ENCODE measurements at places on chromosomes 7 and 10. TPM values are rescaled to one million over a fixed set of nuclear protein-coding genes. Genes with fewer than 3 reads are reported as not detected.
A peak's percentile ranks its signal among the peaks of the same experiment; 100 is the strongest.

GRCh38 chr10:60872451-60872850 lies 71.5 kb downstream of the RHOBTB1 start:
- no peak overlapping the region for H3K4me3 ChIP-seq
- no peak overlapping the region for H3K27ac ChIP-seq
- no peaks in the 10 kb centered on the region for H3K4me1 ChIP-seq

RBP4 gene
- 12.1 TPM for polyA plus RNA-seq

DNA sequence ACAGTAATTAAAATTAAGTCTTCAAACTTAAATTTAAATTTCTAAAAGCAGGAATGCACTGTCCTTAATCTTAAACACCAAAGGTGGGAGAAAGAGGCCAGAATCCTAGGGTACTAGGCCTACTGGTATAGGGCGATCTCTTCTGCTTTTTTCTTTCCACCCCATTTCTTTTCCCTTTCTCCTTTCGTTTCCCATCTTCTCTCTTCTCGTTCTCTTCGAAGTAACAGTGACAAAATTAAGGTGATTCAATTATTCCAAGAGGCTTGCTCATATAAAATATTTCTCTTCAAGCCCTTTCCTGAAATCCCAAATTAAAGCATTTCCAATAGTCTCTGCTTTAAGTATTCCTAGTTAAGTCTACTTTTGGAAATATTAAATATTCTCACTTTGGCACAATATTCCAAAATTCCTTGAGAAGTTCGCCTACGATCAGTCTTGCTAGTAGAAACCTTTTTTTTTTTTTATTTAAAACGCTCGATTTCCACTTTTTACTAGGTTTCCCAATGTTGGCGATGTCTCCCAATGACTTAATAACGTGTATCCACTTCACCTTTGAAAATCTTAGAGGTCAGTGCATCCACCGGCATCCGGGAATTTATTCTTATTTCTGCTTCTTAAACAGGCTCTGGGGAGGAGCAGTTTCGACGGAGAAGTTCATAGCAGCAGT lies 765 bp upstream of the LCOR start:
- H3K4me1 ChIP-seq, result no peaks in the 10 kb centered on the region
- peak overlapping the region; percentile 95 for H3K4me3 ChIP-seq
- H3K27me3 ChIP-seq, result no peaks in the 10 kb centered on the region
- peak overlapping the region; percentile 0 for H3K27ac ChIP-seq
- no peaks in the 10 kb centered on the region for H3K36me3 ChIP-seq

- H3K4me3 ChIP-seq, result no peak overlapping the region
- no peak for DNase-seq
- H3K27ac ChIP-seq, result no peak overlapping the region
- H3K36me3 ChIP-seq, result peaks cover 2% of the 10 kb centered on the region
- H3K27me3 ChIP-seq, result no peaks in the 10 kb centered on the region
Observed at GRCh38 chr7:133290041-133290440, 37.2 kb downstream of the EXOC4 start.

DNA sequence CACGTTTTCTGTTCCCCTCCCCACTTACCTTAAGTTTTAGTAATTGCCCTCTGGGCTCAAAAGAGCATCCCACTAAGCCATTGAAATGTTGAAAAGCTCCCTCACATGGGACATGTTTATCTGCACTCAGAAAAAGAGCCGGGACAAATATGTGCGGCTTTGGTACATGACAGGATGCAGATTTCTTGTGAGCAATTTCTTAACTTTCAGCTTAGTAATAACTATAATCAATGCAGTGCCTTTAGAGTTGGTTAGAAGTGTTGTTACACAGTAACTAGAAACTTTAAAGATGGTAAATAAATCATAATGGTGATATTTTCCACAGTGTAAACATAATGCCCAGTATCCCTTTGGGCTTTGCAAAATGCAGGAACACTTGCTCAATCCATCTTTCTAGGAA lies 89.2 kb downstream of the ZNF365 start:
- DNase-seq, result no peak
- no peak overlapping the region for H3K27ac ChIP-seq
- no peaks in the 10 kb centered on the region for H3K4me1 ChIP-seq
- H3K27me3 ChIP-seq, result no peaks in the 10 kb centered on the region
- no peak overlapping the region for H3K4me3 ChIP-seq

- H3K27me3 ChIP-seq, result peaks cover 1% of the 10 kb centered on the region
- peaks cover 2% of the 10 kb centered on the region for H3K4me1 ChIP-seq
- no peak for DNase-seq
- no peaks in the 10 kb centered on the region for H3K36me3 ChIP-seq
Observed at GRCh38 chr10:18279173-18279572, 138.9 kb downstream of the CACNB2 start.

- H3K36me3 ChIP-seq, result no peaks in the 10 kb centered on the region
- no peaks in the 10 kb centered on the region for H3K4me1 ChIP-seq
- H3K27me3 ChIP-seq, result no peaks in the 10 kb centered on the region
- H3K27ac ChIP-seq, result no peak overlapping the region
- no peak overlapping the region for H3K4me3 ChIP-seq
Observed at GRCh38 chr10:69898524-69898923, 96.8 kb downstream of the COL13A1 start.

- H3K4me3 ChIP-seq, result no peak overlapping the region
- no peaks in the 10 kb centered on the region for H3K27me3 ChIP-seq
- H3K27ac ChIP-seq, result peak overlapping the region; percentile 39
- H3K4me1 ChIP-seq, result no peaks in the 10 kb centered on the region
- no peak for DNase-seq
Observed at GRCh38 chr10:95346715-95347401, 56.1 kb upstream of the PDLIM1 start.

PIP4K2A gene
- polyA plus RNA-seq, result 24.2 TPM

DNA sequence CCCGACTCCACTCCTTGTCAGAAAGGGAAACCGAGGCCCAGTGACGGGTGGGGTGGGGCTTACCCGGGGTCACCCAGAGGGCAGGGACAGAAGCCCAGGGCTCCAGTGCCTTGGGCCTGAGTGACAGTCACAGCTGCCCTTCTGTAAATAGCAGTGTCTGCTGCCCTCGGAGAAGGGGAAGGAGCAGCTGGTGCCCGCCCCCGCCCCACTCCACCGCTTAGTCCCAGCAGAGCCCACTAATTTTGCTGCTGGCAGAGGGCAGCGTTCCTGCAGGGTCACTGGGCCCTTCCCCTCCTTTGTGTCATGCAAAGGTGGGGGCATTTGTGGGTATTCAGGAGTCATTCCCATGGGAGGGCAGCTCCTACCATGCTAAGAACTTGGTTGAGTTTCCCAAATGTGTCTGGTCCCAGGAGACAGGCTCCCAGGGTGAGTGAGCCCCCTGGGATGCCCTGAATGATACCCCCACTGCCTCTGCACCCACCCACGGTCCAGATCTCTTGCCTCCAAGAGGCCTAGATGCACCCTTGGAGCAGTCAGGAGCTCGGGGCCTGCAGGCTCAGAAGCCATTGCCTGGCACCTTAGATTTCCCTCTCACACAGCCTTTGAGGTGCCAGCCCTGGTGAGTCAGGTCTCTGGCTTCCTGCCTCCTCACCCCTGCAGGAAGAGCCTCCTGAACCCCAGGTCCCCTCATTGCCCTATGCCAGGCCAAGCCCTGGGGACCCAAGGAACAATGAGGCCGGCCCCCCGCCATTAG lies 17.2 kb downstream of the SH2B2 start:
- H3K27ac ChIP-seq, result no peak overlapping the region
- no peaks in the 10 kb centered on the region for H3K36me3 ChIP-seq
- no peak for DNase-seq
- H3K4me1 ChIP-seq, result no peaks in the 10 kb centered on the region

GRCh38 chr10:125162120-125162931 lies 2.0 kb upstream of the CTBP2 start:
- peak overlapping the region; percentile 95 for H3K27ac ChIP-seq
- H3K4me1 ChIP-seq, result peaks cover 4% of the 10 kb centered on the region
- H3K36me3 ChIP-seq, result no peaks in the 10 kb centered on the region
- DNase-seq, result peak; percentile 76
- peak overlapping the region; percentile 83 for H3K4me3 ChIP-seq

NUTM2D gene
- 2.3 TPM for polyA plus RNA-seq

DNA sequence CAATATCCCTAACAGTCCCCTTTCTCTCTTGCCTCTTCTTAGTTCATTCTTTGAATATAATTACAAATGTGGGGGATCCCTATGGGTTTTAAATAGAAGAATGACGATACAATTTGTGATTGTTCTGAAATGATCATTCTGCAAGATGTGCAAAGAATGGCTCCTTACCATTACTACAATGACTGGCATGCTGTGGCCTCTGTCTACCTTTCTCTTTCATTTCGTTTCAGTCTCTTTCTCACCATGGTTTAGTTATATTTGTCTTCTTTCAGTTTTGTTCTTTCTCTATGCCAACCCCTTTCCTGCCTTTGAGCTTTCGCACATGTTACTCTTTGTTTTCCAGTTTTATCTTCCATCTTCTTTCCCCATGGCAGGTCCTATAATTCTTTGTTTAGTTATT lies 176.5 kb downstream of the SUGCT start:
- no peak overlapping the region for H3K27ac ChIP-seq
- DNase-seq, result no peak
- H3K36me3 ChIP-seq, result no peaks in the 10 kb centered on the region
- H3K4me1 ChIP-seq, result no peaks in the 10 kb centered on the region
- H3K27me3 ChIP-seq, result no peaks in the 10 kb centered on the region

- DNase-seq, result no peak
- H3K36me3 ChIP-seq, result no peaks in the 10 kb centered on the region
- H3K4me3 ChIP-seq, result no peak overlapping the region
- H3K27ac ChIP-seq, result no peak overlapping the region
- H3K4me1 ChIP-seq, result peaks cover 9% of the 10 kb centered on the region
- no peaks in the 10 kb centered on the region for H3K27me3 ChIP-seq
Observed at GRCh38 chr10:22615819-22616499, 98.4 kb downstream of the PIP4K2A start.

GRID2IP gene
- 0.25 TPM for polyA plus RNA-seq

Data from aorta (tissue), 5 donors.